Stimulated activated CD4-positive, alpha-beta T cell treated with anti-CD3 and anti-CD28 coated beads, Interleukin-1b, Interleukin-23, amount 100 ng/mL, for 1 hour (primary cell): ENCODE measurements at places on chromosomes 5 and 9.
A peak's percentile ranks its signal among the peaks of the same experiment; 100 is the strongest.

GRCh38 chr5:107215611-107216010 lies 455.1 kb downstream of the EFNA5 start:
- DNase-seq: no peak

- no peak for DNase-seq
Observed at GRCh38 chr5:108459769-108460168, 77.9 kb upstream of the FBXL17 start.

- DNase-seq: no peak
Observed at GRCh38 chr5:40962207-40962955, 53.1 kb downstream of the C7 start.

DNA sequence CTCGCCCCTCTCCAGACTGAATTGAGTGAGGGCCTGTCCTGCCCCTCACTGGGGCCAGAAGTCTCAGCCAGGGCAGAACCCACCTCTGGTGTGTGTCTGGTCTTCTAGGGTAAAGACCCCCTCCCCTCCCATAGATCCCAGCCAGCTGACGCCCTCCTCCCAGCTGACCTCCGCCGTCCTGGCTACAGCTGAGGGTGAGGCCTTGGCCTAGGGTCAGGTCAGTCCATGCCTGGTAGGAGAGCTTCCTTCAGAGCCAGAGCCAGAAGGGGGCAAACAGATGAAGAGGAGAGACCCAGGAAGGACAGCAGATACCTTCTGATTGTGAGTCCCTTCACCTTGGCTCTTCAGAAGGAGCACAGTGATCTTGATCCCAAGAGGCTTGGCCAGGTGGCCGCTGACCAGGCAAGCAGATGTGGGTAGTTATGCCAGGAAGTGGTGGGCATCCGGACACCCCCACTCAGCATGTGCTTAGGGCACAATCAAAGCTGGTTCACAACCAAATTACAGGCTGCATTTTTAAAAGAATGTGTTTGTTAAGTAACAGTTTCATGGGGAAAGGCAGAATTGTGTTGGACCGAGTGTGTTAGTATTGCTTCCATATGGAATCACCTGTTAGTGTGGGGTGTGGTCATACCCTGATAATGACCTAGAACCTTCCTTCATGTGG lies 29.9 kb downstream of the JADE2 start:
- no peak for DNase-seq

DNA sequence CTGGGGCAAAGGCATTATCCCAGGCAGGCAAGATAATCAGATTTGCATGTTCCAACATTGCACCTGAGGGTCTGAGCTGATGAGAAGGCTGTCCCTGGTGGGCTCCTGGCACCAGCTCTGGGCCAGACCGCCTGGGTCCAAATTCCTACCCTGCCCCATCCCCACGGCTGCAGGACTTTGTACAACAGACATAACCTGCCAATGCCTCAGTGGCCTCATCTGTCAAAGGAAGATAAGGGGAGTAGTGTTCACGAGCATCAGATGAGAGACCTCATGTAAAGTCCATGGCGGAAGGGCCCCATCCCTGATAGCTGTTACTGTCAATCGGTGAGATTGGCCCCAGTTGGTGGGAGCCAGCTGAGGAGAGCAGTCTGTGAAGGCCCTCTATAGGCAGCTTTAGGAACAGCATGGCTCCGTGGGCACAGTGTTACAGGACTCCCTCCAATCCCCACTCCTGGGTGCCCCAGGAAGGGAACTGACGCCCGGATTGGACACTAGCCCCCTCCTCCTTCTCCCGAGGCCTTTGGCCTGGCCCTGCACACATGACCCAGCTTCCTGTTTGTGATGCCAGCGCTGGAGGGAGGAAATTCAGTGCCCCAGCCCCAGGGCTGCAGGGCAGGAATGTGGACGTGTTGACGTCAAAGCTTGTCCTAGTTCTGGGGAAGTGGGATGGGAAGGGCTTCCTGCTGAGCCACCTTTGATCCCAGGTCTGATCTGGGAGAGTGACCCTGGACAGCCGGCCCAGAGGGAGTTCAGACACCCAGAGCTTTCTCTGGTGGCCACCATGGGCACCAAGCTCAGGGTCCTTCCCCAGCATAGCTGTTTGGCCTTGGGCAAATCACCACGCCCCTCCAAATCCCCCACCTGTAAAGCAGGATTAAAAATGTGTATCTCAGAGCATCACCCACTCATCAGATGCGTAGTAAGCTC lies 56.2 kb downstream of the DUSP1 start:
- DNase-seq: peak; percentile 17

DNA sequence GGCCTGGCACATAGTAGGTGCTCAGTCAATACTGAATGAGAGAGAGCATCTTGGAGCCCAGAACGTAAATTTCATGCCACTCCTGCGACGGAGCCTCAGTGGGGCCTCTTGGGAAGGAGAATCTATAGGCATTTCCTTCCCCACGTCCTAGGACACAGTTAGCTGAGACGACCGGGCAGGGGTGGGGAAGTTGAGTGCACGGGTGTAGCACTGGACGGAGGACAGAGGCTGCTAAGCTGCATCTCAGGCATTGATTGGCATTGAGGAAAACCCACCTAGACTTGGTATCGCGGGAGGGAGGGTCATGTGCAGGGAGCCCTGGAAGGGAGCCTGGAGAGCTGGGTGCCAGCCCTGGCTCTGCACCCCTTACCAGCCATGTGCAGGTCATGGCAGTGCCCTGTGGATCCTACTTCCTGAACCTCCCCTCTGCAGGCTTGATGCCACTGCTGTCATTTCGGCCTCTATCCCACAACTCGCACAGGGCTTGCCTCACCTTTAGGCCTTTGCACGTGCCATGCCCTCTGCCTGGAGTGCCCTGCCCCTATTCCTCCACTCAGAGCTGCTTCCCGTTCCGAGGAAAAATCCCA lies 25.6 kb downstream of the NEK6 start:
- DNase-seq: no peak

- no peak for DNase-seq
Observed at GRCh38 chr5:30725073-30725472, 468.4 kb upstream of the CDH6 start.

GRCh38 chr5:1647580-1647979 lies 123.8 kb upstream of the LPCAT1 start:
- no peak for DNase-seq

- no peak for DNase-seq
Observed at GRCh38 chr9:93252781-93253530, 69.0 kb downstream of the WNK2 start.

- no peak for DNase-seq
Observed at GRCh38 chr9:92770360-92770995, 5.8 kb upstream of the BICD2 start.

DNA sequence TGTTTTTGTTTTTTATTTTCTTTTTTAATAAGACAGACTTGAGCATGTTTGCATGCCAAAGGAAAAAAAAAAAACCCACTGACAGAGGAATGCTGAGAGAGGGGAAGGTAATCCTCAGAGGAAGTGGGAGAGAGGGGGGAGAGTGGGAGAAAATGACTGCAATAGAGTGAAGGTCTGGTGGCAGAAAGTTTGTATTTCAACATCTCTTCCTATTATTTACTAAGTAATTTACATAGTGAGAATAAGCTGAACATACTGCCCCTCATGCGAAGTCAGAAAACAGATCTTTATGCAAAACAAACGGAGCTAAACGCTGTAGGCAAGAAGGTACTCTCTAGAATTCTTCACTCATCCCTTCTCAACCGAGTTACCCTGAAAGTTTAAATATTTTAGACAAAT lies 45.0 kb downstream of the ELL2 start:
- no peak for DNase-seq

DNA sequence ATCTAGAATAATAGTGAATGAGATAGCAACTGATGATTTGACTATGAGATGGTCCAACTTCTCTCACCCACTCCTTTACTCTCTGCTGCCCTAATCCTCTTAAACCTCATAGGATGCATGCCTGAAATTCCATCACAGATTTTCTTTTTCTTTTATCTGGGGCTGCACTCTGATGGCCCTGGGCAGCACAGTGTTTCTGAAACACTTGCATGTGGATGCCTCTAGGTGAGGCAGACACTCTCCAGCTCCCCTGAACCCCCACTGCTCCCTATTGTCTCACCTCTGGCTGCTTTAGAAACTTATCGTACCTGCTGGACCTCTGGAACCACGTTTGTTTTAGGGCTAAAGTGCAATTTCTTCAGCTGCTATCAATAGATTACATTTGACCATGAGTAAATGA lies 67.5 kb downstream of the HTR4 start:
- no peak for DNase-seq

DNA sequence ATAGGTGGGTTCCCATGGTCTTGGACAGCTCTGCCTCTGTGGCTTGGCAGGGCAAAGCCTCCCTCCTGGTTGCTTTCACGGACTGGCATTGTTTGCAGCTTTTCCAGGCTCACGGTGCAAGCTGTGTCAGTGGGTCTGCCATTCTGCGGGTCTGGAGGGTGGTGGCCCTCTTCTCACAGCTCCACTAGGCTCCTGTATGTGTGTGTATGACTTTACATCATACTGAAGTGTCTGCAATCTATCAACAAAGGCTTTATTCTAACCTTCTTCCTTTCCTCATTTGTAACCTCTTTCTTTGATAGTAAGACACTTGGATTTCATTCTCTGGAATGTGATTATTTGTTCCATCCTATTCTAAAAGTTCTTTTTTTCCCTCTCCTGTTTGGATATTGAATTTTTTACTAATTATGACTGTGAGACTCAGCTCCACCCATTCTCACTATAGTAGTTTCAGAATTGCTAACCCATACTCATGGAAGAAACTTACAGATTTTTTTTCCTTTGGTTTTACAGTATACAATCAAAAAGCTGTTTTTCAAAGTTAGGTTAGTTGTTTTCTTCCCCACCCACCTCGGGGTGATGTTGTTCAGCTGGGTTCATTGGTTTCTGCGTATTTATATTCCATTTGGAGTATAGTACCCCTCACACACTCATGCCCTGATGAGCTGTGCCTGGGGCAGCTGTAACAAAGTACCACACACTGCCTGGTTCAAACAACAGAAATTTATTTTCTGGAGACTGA lies 144.6 kb upstream of the OTULINL start:
- DNase-seq: no peak

DNA sequence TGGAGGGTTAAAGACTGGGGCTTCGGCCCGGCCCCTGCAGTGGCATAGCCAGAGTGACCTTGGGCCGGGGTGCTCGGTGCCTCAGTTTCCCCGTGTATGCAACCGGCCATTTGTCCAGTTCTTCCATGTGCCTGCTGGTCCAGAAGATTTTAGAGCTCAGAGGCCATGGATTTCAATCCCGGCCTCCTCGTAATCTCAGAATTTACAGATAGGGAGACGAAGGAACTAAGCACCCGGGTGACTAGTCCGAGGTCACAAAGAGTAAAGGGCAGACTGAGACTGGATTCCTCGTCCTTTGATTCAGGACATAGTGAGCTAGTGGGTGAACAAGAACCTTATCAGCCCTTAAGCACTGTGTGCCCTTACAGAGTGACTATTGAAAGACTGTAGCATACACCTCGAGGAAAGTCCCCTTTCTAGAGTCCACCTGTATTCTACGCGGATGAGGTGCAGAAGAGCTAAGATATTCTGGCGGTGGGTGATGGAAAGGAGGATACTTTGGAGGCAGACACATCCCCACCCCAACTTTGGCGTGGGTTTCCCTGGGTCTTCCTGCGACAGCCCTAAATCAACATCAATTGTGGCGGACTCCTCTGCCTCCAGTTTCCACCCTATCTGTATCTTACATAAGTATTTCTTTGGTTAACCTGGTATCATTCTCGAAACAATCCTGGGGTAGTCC lies 597 bp downstream of the SLC31A1 start:
- no peak for DNase-seq

DNA sequence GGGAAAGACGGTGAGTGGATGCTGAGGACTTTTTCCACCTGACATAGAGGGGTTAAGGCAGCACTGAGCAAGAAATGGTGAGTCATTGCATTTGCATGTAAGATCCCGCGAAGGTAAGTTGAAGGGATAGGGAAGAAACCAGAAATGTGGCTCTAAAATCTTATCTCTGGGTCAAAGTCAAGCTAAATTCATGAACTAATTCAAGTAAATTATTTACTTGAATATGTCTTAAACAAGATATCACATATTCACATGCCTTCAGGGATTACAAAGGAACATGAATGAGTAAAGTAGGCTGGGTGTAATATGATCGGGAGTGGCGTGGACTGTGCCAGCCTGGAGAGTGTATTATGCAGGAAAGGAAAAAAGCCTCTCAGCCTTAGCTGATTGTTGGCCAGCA lies 74.4 kb upstream of the EQTN start:
- no peak for DNase-seq

GRCh38 chr9:105447386-105447813 lies 434 bp upstream of the FSD1L start:
- DNase-seq: no peak

DNA sequence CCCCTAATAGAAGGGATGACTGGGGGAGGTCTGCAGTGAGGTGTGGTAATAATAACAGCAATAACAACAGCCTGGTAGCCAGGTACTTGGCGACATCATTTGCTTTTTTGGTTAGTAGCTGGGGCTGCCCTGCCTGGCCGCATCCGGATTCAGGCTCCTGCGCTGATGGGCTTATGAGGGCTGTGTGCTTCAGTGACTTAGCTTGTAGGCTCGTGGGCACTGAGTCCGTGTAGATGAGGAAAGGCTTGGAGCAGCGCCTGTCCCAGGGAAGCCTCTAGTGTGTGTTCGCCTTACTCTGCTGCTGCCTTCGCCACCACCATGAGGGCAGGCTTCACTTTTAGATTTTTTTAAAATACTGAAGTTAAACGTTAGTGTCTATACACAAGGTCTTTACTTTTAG lies 4.5 kb downstream of the NDUFS6 start:
- DNase-seq: no peak

DNA sequence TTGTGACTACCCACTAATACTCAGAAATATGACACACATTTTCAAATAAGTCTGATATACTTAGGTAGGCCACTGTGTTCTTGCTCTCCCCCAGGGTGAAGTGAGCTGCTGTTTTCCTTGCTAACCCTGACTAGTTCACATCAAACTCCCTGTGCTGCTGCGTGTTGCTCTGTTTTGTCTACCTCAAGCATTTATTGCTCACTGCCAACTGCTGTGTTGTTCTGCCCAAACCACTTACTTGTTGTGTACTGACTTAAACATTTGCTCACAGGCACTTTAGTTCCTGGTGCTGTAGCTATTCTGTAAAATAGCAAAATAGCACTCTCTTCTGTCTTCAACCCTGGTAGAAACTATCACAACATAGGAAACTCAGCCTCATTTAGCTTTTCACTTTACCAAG lies 255.7 kb downstream of the HCN1 start:
- DNase-seq: no peak

- no peak for DNase-seq
Observed at GRCh38 chr9:10059044-10059443, 553.8 kb downstream of the PTPRD start.

DNA sequence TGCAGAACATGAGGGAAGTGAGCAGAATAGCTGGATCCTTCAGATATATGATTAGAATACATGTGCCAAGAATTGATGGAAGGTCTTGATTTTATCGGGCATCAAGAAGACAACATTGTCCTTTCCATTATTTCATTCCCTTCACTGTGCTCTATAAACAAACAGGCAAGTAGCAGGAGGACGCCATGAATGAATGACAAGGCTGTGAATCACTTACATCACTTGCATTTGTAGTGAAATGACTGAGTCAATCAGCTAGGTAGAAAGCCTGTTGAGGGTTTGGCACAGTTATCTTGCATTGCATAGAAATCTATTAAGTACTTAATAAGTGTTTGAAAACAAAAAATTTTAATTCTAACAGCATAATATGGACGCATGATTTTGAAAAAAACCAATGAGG lies 548.8 kb upstream of the IZUMO3 start:
- no peak for DNase-seq
